ENCODE measurements at places on chromosomes 7 and 10. TPM values are rescaled to one million over a fixed set of nuclear protein-coding genes. Genes with fewer than 3 reads are reported as not detected.

RSU1 gene
- total RNA-seq, result 67.5 TPM

HGF gene
- total RNA-seq, result 1.1 TPM

BAZ1B gene
- 70.7 TPM for total RNA-seq

TAS2R4 gene
- 4.2 TPM for total RNA-seq

WASHC2C gene
- total RNA-seq, result 23.8 TPM

TMEM213 gene
- total RNA-seq, result not detected

DEPP1 gene
- 0.12 TPM for total RNA-seq

GRID2IP gene
- total RNA-seq, result 1.5 TPM

Data from GM23338 (cell line).